ENCODE measurements at places on chromosomes 4 and X. TPM values are rescaled to one million over a fixed set of nuclear protein-coding genes. Genes with fewer than 3 reads are reported as not detected.

GRCh38 chr4:11471618-11472017 is 42.9 kb upstream of the HS3ST1 start:
- DNase-seq = no peak

GRCh38 chrX:71128915-71129765 is 10.7 kb downstream of the MED12 start:
- DNase-seq = peak; percentile 77

- no peak for DNase-seq
These were observed 373.4 kb downstream of the PRDM5 start for GRCh38 chr4:120549011-120549570.

DNA sequence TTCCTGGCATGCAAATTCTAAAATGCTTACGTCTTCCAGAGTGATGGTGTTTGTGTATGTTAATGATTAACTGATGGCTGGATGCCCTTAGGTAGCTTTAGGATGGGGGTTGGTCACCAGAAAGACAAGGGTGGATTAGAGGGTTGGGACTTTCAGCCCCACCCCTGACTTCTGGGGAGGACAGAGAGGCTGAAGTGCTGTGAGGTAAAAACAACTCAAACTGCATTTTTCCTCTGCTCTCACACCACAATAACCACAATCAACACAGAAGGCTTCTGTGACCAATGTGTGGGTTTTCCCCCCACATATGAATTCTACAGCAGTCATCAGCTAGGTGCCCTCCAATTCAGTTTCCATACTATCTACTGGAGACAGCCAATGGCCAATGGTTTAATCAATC is 18.7 kb upstream of the DDIT4L start:
- no peak for DNase-seq

PNMA5 gene
- total RNA-seq = not detected

MAGEC1 gene
- not detected for total RNA-seq

All from glutamatergic neuron (in vitro differentiated cells).